ENCODE measurements at places on chromosomes 2 and 18.

DNA sequence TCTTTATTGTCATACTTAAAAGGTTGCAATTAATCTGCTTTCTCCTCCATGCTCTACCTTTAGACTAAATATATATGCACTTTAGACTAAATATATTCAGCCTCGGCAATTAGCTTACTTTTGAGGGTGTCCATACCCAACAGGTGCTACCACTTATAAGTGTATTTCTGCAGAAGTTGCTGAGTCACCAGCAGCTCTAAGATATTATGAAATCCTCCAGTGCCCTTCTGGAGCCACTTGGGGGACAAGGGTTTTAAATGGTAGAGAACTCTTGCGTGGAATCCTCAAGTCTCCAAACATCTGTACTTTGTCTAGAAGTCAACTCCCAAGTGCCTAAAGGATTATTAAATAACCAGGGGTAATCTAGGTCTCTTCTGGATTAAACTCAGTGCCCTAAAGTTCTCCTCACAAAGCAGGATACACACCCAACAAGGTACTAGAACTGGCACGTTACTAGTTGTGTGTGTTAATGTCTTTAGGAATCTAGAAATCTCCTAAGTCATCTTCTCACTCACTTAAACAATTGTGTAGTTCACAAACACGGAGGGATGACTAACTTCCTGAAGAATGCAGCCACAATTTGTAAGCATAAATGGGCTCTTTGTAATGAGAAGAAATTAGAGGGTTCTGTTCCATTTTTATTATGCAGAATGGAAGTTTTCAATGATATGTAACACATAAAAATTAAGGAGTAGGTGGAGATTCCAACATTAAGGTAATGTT lies 159.7 kb downstream of the CD226 start:
- no peak for DNase-seq

DNA sequence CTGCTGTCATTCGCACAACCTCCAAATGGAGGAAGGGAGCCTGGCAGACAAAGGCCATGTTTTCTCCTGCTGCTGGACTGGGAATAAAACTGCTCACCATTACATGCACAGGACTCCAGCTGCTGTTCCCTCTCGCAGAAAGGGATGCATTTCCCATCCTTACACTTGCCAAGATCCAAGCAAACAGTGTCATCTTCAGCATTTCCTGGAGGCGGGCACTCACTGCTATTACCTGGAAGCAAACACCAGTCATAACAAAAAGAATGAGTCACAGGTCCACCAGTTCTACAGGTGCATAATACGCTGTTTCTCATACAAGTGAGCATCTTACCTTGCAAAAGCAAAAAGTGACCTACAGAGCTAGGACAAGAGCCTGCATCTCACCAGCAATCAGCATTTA lies 22.7 kb downstream of the IAH1 start:
- no peak for DNase-seq

DNA sequence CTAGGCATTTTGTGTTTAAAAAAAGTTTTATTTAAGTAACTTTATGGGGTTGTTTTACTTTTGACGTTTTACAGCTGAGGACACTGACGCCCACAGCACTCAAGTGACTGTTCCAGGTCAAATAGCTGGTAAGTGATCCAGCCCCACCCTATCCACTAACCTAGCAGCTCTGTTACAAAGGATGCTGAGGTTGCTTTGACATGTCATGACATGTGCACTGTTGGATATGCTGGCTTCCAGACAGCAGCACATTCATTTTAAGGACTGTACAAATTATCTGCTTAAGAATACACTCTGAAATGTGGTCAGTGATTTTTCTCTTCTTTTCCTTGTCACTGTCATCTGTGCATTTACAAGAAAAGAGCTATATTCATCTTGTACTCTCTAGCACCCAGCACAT lies 417.5 kb downstream of the ZEB2 start:
- DNase-seq, result no peak

DNA sequence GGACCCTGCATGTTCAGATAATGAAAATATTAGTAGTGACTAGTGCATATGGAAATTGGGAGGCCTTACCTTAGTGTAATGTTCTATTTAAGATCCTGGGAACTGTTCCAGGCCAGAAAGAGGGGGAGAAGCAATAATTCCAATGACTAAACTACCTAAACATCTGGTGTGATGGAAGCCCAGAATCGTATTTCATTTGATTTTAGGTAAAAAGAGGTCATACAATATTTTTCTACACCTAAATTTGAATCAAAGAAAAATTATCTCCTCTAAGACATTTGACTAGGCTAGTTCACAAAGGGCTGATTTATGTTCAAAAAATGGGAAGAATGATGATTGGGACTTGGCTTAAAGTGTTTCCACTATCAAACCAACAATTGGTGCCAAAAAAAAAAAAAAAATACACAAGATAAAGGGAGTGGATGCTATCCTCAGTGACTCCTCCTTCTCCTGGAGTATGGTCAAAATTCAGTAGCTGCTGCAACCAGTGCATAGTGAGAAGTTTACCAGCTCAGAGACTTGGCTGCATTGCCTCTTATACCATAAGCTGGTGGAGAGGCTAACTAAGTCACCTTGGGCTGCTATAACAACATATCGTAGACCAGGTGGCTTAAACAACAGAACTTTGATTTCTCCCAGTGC lies 1038.3 kb upstream of the ACVR2A start:
- DNase-seq, result no peak

DNA sequence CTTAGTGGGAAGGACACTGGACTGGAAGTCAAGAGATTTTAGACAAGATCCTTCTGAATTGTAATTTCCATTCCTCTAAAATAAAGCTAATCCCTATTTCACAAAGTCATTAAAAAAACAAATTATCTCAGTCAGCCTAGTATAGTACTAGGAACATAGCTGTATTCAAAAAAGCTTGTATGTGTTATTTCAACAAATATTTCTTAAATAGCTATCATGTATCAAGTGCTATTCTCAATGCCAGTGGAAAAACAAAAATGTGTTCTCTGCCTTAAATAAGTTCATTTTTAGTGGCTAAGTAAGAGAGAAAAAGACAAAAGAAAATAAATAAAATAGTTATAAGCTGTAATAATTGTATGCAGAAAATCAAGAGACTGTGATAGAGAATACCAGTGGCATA lies 541.8 kb upstream of the CDH2 start:
- DNase-seq, result no peak

GRCh38 chr2:197010200-197011020 lies 83.9 kb upstream of the PGAP1 start:
- no peak for DNase-seq

GRCh38 chr18:25141886-25142285 lies 210.1 kb downstream of the ZNF521 start:
- DNase-seq, result no peak

DNA sequence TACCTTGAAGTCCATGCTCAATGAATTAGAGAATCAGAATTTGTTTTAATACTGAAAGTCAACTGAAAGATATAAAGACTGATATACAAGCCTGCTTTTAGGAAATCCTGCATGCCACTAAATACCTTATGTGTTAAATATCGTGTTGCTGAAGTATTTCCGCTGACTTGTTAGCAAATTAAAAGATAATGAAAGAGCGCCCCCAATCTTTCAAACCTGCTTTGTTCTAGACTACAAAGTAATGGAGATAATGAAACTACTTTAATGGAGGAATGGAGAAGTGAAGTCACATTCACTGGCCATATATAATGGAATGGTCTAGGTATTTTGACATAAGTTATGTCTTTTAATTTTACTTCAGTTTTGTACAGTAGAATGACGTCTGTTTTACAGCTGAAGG lies 95.7 kb downstream of the ASXL3 start:
- DNase-seq, result no peak

GRCh38 chr2:124025891-124026434 lies 876 bp downstream of the CNTNAP5 start:
- no peak for DNase-seq

- no peak for DNase-seq
These were observed 19.4 kb downstream of the CENPA start for GRCh38 chr2:26805241-26805676.

DNA sequence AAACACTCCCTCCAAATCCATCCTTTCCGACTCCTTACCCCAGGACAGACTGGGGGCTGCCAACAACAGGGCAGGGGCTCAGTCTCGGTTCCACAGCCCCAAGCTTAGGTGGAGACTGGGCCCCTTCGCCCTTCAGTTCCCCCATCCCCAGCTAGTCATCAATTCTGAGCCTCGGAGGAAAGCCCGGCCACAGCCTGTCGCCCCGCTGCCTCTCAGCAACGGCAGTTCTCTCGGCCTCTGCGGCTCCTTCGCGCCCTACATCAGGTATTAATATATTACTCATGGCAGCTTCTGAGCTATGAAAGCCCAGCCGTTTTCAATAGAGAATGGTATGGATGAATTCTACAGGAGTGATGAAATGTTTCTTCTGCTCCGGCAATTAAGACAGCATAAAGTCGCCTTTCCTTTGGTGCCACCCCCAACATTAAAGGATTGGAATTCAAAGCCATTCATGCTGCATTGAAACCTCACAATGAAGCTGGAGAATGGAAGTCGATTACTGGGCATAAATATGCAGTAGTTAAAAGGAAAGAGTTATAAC lies 2.8 kb downstream of the HDAC4 start:
- DNase-seq, result no peak
